ENCODE measurements at places on chromosomes 16 and 17.
A peak's percentile ranks its signal among the peaks of the same experiment; 100 is the strongest.

GRCh38 chr17:17928398-17929287, 43.6 kb downstream of the TOM1L2 start:
- no peak for DNase-seq

- DNase-seq, result no peak
Observed at GRCh38 chr17:49041527-49041926, 44.3 kb downstream of the IGF2BP1 start.

- DNase-seq, result no peak
Observed at GRCh38 chr17:5915337-5915736, 154.8 kb upstream of the WSCD1 start.

GRCh38 chr17:32141258-32141657, 1.0 kb upstream of the RHOT1 start:
- no peak for DNase-seq

GRCh38 chr16:26169473-26169872, 477.7 kb downstream of the HS3ST4 start:
- DNase-seq, result no peak

GRCh38 chr17:77127735-77128361, 12.9 kb upstream of the SEC14L1 start:
- no peak for DNase-seq

DNA sequence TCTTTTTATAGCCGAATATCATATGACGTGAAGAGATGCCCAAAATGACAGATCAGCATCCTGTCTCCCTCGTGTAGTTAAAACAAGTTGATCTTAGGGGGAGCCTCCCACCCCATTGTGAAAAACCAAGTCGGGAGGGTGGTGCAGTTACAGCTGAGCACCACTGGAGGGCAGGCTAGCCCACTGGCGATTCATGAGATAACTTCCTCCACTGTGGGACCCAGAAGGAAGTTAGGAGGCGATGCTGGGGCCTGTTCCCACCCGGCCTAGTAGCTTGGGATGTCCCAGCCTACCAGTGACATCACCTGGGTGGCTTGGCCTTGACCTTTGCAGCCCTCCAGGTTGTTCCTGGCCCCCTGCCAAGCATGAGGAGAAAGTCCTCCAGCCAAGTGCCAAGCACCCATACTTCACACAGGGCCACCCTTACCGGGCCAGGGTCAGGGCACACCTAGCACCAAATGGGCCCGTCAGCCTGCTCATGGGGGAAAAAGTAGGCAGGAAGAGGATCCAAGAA, 8.1 kb upstream of the CPNE2 start:
- DNase-seq, result peak; percentile 79

GRCh38 chr17:6325051-6325450, 109.9 kb downstream of the AIPL1 start:
- no peak for DNase-seq

- DNase-seq, result no peak
Observed at GRCh38 chr16:2037647-2038381, 9.8 kb downstream of the NTHL1 start.

- DNase-seq, result no peak
Observed at GRCh38 chr17:45273551-45273957, 11.7 kb upstream of the SPATA32 start.

- no peak for DNase-seq
Observed at GRCh38 chr16:81006211-81006812, 373 bp downstream of the CMC2 start.

DNA sequence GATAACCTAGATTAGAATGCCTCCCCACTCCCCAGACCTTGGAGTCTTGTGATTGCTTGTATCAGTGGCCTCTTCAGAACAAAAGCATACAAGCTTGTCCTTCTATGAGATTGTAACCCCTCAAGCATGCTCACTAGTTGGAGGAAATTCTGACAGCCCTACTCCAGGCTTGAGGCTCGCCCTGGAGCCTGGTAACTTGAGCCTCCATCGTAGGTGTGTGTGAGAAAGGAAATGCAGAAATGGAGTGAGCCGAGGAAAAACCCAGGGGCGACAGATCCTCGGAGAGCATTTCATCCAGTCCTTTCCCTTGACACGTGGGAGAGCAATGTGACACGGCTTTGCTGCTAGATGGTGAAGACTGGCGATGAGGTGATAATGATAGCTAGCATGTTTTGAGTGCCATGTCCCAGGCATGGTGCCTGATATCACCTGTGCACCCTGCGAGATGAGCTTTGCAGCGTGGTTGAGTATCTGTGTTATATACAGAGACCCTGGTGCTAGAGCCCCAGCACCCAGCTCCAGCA, 31.2 kb downstream of the GNAO1 start:
- DNase-seq, result peak; percentile 15

DNA sequence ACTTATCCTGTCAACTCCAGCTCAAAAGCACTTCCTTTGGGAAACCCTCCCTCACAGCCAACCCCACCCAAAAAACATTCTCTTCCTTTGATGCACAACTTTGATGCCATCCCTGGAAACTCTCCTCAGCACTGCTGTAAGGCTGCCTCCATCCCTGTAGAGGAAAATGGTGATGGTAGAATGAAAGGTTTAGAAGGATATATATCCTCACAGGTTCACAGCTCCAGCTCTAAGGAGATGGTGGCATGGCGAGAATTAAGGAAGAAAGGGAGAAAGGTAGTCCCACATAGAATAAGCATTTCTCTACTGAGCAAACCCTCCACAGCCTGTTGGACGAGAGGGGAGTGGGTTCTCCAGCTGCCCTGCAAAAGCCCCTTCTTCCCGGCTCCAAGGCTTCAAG, 2.2 kb upstream of the DLX4 start:
- DNase-seq, result no peak

DNA sequence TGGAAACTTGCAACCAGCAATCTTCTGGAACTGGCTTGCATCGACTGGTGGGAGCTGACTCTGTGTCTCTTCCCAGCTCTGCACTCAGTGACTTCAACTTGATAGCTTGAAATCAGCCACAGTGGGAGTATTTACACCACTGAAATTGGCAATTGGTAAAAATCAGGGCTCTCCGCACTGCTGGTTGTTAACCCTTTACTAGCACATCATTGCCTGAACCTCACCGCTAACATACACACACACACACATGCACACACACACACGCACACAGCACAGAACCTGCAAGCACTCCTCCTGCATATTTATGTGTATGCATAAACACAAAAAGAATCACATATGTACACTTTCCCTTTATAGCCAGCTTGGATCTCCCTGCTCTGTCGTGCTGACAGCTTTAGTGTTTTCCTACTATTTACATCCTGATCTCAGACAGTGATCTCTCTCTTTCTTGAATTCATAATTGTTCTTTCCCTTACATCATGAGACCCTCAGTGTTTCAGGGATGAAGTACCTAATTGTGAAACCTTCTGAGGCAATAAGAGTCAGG, 7.9 kb upstream of the TMIGD1 start:
- no peak for DNase-seq

- no peak for DNase-seq
Observed at GRCh38 chr17:71237903-71238538, 882.8 kb upstream of the SOX9 start.

GRCh38 chr17:51638971-51639370, 378.6 kb downstream of the UTP18 start:
- no peak for DNase-seq

DNA sequence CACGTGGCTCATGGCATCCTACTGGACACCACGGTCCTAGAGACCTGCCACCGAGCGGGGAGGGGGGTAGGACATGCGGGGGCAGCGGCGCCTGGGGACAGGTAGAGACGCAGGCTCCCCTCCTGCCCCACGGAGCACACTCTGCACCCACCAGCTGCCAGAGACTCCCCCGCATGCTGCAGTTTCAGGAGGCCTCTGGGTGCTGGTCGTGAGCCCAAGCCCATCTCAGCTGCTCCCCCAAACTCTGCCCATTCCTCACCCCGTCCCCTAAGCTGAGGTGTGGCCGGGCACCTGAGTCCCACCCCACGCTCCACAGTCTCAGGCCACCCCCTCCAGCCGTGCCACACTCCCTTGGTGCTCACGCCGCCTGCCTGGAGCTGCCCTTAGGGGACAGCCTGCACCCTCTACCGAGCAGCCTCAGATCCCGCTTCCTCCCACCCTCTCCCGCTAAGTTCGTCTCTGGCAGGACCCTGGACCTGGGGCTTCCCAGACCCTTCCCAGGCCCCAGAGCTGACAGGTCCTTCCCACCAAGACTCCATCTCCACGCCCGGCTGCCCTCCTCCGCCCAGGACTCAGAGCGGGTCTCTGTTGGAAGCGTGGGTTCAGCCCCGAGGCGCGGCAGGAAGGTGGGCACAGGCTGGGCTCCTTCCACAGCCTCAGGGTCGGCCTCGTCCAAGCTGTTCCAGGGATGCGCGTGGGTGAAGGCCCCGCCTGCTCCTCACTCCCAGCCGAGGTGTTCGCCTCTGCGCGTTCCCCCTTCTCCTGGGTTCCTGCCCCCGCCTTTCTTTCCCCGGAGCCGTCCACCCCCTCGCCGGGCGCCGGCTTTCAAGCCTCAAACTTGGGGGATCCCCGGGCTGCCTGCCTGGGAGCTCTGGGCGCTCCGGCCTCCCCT, 1.3 kb downstream of the RAB40B start:
- no peak for DNase-seq

- peak; percentile 98 for DNase-seq
Observed at GRCh38 chr16:11328172-11329070, 16.8 kb upstream of the RMI2 start.

- DNase-seq, result no peak
Observed at GRCh38 chr17:67525239-67526135, 148.4 kb downstream of the PITPNC1 start.

- DNase-seq, result no peak
Observed at GRCh38 chr16:57000271-57001025, 11.1 kb downstream of the NLRC5 start.

- peak; percentile 67 for DNase-seq
Observed at GRCh38 chr16:64437706-64438324, 684.0 kb downstream of the CDH11 start.

DNA sequence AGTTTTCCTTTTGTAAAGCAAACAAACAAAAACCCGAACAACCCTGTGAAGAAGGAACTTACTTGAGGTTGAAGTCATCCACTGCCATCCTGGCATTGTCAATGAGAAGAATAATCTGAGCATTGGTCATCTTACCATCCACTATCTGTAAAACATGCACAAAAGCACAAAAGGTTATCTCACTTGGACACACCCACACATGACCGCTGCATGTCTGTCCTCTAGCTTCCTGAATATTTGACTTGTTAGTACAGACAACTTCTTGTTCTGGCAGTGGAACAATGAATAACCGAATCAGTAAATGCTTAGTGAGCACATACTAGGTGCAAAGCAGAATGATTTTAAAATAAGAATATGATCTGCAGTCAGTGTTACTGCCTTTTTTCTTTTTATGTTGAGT, 6.1 kb downstream of the KRT23 start:
- DNase-seq, result no peak

All from ELF-1 (cell line).